Stimulated activated CD4-positive, alpha-beta T cell treated with anti-CD3 and anti-CD28 coated beads, Interleukin-15, amount 100 ng/mL, for 1 hour (primary cell): ENCODE measurements at places on chromosomes 5 and 9.

GRCh38 chr9:111759762-111760639 is 34.7 kb downstream of the SHOC1 start:
- DNase-seq: peak; percentile 2

GRCh38 chr5:180329138-180329435 is 24.0 kb downstream of the GFPT2 start:
- no peak for DNase-seq

DNA sequence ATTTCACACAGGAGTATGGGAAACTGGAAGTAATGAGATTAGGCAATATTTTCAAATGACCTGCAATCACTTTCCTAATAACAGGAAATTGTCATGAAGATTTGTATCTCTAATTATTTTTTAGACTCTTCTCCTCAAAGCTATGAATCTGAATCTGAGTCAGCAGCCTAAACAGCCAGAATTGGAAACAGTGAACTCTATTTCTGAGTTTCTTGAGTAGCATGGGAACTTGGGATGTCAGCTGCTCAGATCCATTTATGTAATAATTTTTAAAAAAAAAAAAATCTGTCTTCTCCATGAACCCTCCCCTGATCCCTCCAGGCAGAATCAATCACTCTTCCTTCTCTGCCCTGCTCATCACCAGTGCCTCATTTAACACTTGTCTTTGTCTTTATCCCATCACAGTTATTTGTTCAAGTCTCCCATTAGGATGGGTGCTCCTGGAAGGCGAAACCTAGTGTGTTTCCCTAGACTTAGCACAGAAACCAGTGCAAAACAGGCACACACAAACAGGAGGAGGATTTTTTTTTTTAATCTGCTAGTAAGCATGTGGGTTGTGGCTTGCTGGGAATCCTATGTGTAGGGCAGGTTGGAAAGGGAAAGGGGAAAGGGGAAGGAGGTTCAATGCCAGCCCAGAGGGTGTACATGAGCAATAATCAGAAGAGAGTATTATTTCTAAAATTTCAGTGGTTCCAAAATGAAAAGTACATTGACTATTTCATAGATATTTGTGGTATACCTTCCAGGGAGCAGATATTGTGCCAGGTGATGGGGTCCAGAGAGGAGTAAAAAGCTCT is 186.8 kb downstream of the TTLL11 start:
- DNase-seq: no peak

- DNase-seq: no peak
Observed at GRCh38 chr9:4510546-4511322, 20.5 kb downstream of the SLC1A1 start.

- DNase-seq: no peak
Observed at GRCh38 chr9:21473236-21473635, 8.9 kb downstream of the IFNE start.

- DNase-seq: no peak
Observed at GRCh38 chr5:36787365-36788093, 89.0 kb upstream of the NIPBL start.
